ENCODE measurements at places on chromosomes 1 and 21.

DNA sequence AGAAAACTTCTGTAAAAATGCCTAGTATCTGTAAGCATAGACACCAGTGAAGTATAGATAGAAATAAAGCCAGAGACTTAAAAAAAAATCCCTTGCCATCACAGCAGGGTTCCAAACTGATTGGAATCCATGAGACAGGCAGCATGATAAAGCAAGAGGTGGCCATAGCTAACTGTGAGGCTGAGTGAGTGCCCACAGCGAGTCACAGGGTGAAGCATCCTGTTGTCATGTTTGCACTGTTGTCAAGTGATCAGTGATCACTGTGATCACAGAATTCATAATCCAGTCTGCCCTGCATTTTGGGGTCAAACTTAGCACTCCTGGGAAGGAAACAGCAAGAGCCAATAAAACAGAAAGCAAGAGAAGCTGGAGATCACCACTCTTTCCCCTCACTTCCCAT lies 33.3 kb downstream of the LRRC8B start:
- DNase-seq, result no peak

DNA sequence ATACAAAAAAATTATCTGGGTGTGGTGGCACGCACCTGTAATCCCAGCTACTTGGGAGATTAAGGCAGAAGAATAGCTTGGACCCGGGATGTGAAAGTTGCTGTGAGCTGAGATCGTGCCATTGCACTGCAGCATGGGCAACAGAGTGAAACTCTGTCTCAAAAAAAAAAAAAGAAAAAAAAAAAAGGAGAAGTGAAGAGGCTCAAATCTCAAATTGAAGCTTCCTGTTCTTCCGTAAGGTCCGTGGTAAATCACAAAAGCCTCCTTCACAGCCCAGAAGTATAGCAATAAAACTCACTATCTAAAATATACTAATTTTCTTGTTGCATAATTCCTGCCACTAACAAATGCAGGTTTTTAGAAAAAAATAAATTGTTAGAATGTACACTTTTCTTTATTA lies 498.2 kb upstream of the BRINP3 start:
- no peak for DNase-seq

DNA sequence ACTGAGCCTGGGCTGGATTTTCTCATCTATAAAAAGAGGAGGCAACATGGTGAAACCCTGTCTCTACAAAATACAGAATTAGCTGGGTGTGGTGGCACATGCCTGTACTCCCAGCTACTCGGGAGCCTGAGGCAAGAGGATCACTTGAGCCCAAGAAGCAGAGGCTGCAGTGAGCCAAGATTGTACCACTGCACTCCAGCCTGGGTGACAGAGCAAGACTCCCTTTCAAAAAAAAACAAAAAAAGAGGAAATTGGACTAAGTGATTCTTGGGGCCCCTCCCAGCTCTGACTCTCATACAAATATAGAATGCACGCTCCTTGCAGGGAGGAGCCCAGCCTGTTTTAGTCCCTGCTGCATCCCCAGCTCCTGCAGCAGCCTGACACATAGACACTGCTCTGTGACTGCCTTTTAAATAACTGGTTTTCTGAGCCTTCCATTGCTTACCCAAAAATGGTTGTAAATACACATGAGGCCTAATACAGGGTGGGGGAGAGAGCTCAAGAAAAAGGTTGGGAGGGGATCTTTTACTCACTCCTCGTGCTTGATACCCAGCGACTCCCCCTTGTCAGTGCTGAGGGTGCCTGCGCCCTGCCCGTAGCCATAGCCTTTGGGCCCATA lies 17.2 kb downstream of the CSRP1 start:
- no peak for DNase-seq

GRCh38 chr1:62746086-62746808 lies 37.7 kb upstream of the ATG4C start:
- DNase-seq, result no peak

DNA sequence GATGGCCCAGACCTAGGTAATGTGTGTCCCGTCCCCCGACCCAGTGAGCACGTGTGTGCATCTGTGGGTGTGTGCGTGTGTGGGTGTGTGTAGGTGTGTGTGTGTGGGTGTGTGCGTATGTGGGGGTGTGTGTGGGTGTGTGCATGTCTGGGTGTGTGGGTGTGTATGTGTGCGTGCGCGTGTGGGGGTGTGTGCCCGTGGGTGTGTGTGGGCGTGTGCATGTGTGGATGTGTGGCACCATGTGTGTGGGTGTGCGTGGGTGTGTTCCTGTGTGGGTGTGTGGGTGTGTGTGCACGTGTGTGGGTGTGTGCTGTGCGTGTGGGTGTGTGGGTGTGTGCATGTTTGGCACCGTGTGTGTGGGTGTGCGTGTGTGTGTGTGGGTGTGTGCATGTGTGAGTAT lies 309.5 kb downstream of the KIF26B start:
- no peak for DNase-seq

DNA sequence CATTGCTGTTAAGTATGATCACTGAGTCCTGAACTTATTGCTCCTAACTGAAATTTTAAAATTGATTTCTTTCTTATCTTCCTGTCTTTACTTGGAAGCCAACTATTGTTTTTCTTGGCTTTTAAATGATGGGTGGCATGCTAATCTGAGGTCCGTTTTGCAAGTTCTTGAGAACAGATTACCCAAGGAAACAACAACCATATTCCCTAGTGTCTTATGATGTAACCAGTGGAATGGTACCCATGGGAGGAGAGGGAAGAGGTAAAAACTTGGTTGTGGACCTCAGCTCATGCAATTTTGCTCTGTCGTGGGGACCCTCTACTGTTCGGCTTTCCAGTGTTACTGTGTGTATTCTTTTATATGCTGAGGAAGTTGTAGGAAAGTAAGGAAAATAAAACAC lies 454.8 kb upstream of the ADAMTS5 start:
- no peak for DNase-seq

DNA sequence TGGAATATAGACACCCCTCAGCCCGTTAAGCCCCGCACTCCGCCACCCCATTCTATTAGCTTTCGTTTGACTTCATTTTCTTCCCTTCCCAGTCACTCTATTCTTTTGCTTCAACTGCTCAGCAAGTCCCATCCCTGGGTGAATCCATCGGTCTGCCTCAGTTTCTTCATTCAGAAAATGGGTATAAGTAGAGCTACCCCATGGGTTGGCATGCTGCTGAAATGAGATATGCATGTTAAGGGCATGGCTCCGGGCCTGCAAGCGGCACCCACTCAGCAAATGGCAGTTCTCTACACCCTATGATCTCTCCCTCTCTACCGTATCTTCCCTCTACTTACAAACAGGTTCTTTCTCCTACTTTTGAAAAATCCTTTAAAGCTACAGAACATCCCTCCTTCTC lies 87.8 kb upstream of the IRF2BP2 start:
- no peak for DNase-seq

DNA sequence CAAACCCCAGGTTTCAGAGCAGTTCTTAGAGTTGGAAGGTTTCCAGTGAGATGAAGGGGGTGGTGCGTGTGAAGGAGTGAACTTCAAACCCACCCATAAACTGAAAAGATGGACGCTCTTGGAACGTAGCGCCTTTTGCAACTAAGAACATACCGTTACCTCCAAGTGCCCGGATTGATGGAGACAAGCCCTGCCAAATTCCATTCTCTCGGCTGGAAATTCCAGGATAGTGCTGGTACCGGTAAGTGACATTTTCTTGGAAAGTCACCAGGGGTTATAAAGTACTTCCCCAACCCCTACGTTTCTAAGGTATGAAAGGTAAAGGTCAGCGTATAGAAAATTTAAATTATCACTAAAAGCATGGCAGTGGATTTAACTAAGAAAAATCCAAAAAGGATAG lies 91.6 kb upstream of the CLDN14 start:
- DNase-seq, result no peak

GRCh38 chr1:175757381-175758015 lies 14.1 kb upstream of the TNR start:
- no peak for DNase-seq

DNA sequence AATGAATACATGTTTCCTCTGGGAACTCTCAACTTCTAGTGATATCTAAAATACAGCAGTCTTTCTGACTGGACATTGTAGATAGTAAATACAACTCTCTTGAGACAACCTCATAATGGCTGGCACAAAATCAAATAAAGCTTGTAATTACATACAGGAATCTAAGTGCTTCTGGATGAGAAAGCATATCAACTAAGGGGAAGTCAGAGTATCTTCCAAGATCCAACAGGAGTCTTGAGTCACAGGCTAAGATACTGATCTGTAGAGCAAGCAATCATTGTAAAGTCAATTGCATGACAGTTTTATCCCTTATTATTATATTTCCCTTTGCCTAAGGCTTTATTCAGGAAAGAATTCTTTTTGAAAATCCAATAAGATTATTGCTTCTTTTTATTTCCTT lies 249.9 kb downstream of the LRRIQ3 start:
- no peak for DNase-seq

- no peak for DNase-seq
Measured at GRCh38 chr1:203075236-203076030, 10.4 kb downstream of the MYOG start.

- no peak for DNase-seq
Measured at GRCh38 chr1:228358764-228359612, 47.6 kb downstream of the TRIM11 start.

DNA sequence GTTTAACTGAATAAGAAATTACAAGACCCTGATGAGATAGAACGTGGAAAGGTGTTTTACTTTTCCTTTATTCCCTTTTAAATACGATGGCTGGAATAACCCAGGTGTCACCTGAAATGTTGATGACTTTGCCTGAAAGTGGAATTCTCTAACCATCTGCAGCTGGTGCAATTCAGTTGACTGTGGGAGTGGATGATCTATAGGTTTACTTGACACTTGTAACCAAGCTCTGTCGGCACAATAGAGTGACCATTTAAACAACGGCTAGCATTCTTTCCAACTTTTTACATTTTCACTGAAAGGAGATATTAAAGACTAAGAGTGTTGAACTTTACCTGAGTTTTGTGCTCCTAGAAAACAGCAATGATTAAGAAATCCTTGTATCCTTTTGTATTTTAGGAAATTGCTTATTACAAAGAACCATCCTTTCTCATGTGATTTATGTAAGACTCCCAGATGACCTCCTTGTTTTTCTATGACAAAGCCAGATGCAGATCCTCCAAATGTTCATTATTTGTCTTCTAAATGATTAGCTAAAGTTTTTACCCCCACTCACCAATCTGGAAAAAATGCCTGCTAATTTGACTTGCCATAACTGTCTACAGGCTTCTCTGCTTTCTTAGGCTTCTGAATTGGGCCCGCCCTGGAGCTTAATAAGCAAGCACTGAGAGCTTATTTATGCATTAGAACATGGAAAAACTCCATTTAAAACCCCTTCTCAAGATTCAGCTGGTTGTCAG lies 129.5 kb upstream of the LRRC7 start:
- DNase-seq, result no peak

GRCh38 chr1:201180141-201180540 lies 10.5 kb upstream of the IGFN1 start:
- no peak for DNase-seq

GRCh38 chr1:111937147-111937725 lies 52.2 kb downstream of the KCND3 start:
- DNase-seq, result no peak

GRCh38 chr1:9069326-9070100 lies at the start of gene SLC2A5:
SLC2A5 (minus strand) TSS chr1:9069635; CDS start chr1:9069536, 99 bp downstream.
- no peak for DNase-seq

DNA sequence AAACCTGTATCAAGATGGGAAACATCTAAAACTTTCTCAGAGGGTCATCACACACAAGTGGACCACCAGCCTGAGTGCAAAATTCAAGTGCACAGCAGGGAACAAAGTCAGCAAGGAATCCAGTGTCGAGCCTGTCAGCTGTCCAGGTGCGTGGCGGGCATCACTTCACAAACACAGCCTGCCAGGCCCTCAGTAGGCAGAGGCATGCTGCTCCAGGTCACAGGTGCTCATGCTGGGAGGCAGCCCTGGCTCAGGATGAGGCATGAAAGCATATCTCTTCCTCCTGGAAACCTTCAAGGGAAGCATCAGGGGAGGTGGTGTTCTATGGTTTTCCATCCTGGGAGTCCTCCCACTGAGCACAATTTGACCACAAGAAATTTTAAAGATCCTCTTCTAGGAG lies 6.3 kb downstream of the CD2 start:
- no peak for DNase-seq

DNA sequence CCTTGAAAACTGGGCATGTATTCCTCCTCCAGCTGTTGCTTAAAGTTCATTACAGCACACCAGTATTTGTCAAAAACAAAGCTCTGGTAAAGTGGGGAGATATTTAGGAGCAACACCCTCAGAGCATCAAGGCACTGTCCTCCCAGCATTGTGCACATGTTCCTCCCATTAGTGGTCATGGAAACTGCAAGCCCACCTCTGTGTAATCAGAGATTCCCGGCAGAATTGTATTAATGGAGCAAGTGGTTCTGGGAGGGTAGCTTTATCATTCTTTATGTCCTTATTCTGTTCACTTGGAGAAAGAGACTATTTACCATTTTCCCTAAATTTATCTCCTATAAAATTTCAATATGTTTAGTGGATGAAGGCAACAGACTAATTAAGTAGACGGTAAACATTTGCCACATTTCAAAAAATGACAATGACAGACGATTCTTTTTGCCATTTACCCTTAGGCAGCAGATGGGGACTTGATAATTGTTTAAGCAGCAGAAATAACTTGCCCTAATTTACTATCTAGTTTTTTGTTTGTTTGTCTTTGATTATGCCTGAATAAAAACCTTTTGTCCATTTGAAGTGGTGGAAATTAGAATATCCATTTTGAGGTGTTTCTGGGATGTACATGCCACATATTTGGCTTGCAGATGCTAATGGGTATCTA lies 289.6 kb upstream of the ST6GALNAC5 start:
- DNase-seq, result no peak

- no peak for DNase-seq
Measured at GRCh38 chr1:232372841-232373440, 257.0 kb downstream of the SIPA1L2 start.

GRCh38 chr1:215899901-215900300 lies 332.8 kb downstream of the KCTD3 start:
- no peak for DNase-seq

GRCh38 chr1:228544021-228544850 lies 57.1 kb downstream of the RNF187 start:
- DNase-seq, result no peak

GRCh38 chr1:6121651-6122370 lies 58.3 kb downstream of the CHD5 start:
- DNase-seq, result no peak

GRCh38 chr1:246923482-246923881 lies 8.3 kb downstream of the AHCTF1 start:
- no peak for DNase-seq

DNA sequence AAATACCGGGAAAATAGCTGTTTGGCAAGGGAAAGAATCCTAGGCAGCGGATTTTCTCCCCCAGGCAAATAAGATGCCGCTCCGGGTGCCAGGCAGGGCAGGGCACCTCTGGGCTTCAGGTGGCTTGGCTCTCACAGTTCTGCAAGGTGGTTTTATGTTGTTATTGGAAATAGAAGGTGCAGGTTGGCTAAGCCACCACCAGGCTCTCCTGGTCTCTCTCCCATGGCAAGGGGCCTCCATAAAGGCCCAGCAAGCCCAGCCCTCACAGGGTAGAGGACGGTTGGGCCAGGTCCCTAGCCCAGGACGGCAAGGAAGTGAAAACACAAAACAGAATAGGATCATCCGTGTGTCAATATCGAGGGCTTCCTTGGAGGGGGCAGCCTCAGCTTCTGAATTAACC lies 37.6 kb upstream of the GPR153 start:
- DNase-seq, result no peak

- DNase-seq, result no peak
Measured at GRCh38 chr1:247378334-247379073, 37.5 kb upstream of the NLRP3 start.

Measured in stimulated activated CD8-positive, alpha-beta memory T cell treated with anti-CD3 and anti-CD28 coated beads, Interleukin-2, amount 100 ng/mL, for 1 hour (primary cell).